Type B pancreatic cell (in vitro differentiated cells): ENCODE measurements at places on chromosomes 1 and 21.
A peak's percentile ranks its signal among the peaks of the same experiment; 100 is the strongest.

- peak overlapping the region; percentile 85 for H3K27ac ChIP-seq
- DNase-seq: no peak
- H3K4me3 ChIP-seq: no peak overlapping the region
- H3K36me3 ChIP-seq: peaks cover 21% of the 10 kb centered on the region
- peaks cover 4% of the 10 kb centered on the region for H3K4me1 ChIP-seq
Observed at GRCh38 chr1:48442864-48443619, 29.0 kb downstream of the SPATA6 start.

- H3K36me3 ChIP-seq: no peaks in the 10 kb centered on the region
- H3K4me3 ChIP-seq: no peak overlapping the region
- H3K27me3 ChIP-seq: no peaks in the 10 kb centered on the region
Observed at GRCh38 chr1:106846656-106847055, 209.8 kb upstream of the PRMT6 start.

GRCh38 chr1:228000416-228000815, 6.4 kb upstream of the WNT3A start:
- no peaks in the 10 kb centered on the region for H3K36me3 ChIP-seq
- no peak overlapping the region for H3K27ac ChIP-seq
- H3K4me3 ChIP-seq: no peak overlapping the region
- no peak for DNase-seq
- no peaks in the 10 kb centered on the region for H3K4me1 ChIP-seq

- no peak overlapping the region for H3K27ac ChIP-seq
- peaks cover 4% of the 10 kb centered on the region for H3K4me1 ChIP-seq
- H3K36me3 ChIP-seq: no peaks in the 10 kb centered on the region
- H3K4me3 ChIP-seq: no peak overlapping the region
Observed at GRCh38 chr1:89962742-89963075, 32.2 kb upstream of the ZNF326 start.

GRCh38 chr1:66575739-66576138, 41.8 kb downstream of the SGIP1 start:
- H3K4me1 ChIP-seq: peaks cover 4% of the 10 kb centered on the region
- no peaks in the 10 kb centered on the region for H3K27me3 ChIP-seq
- H3K27ac ChIP-seq: no peak overlapping the region
- H3K4me3 ChIP-seq: no peak overlapping the region
- no peaks in the 10 kb centered on the region for H3K36me3 ChIP-seq
- DNase-seq: no peak

DNA sequence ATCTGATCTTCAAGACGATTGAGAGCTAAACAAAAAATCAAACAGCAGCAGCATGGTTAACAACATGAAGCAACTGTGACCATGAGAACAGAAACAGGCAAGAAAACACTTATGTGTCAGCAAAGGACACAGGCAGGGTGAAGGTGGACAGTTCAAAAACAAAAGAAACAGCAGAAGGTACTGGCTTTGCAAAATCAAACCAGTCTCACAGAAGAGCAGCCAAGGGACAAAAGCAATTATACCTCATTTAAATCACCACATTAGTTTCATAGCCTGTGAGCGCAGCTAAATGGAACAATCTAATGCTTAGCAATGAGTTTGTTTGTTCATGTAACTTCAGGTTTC, 59.1 kb downstream of the CAPN2 start:
- H3K4me3 ChIP-seq: peak overlapping the region; percentile 42
- H3K36me3 ChIP-seq: peaks cover 39% of the 10 kb centered on the region
- no peak for DNase-seq
- H3K4me1 ChIP-seq: peaks cover 23% of the 10 kb centered on the region

DNA sequence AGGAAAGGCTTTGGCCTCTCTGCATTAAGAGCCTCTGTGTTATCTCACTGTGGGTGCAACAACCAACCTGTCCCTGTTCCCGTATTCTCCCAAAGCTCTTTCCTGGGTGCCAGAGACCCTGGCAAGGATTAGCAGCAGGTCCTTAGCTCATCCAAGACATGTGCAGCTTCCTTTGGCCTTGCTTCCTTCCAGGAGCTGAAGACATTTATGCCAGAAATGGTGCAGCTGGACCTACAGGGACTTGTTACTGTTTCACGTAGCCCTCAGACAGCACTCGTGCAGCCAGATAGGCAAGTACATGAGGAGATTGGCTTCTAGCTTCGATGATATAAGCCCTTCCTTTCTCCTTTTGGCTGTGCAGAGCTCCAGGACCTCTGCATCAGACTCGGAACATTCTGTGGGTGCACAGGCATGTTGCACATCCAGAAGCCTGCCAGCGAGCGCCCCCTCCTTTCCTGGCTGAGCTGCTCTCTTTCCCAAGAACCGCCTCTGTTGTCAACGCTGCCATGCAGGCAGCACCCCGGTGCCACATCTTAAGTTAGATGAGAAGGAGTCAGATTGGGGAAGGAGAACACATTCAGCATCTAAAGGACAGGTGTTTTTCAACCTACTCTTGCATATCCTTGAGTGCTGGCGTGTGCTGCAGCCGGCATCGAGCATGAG, 284.5 kb upstream of the PLXNA2 start:
- H3K36me3 ChIP-seq: no peaks in the 10 kb centered on the region
- peaks cover 49% of the 10 kb centered on the region for H3K4me1 ChIP-seq
- H3K4me3 ChIP-seq: no peak overlapping the region
- DNase-seq: no peak
- H3K27ac ChIP-seq: no peak overlapping the region

DNA sequence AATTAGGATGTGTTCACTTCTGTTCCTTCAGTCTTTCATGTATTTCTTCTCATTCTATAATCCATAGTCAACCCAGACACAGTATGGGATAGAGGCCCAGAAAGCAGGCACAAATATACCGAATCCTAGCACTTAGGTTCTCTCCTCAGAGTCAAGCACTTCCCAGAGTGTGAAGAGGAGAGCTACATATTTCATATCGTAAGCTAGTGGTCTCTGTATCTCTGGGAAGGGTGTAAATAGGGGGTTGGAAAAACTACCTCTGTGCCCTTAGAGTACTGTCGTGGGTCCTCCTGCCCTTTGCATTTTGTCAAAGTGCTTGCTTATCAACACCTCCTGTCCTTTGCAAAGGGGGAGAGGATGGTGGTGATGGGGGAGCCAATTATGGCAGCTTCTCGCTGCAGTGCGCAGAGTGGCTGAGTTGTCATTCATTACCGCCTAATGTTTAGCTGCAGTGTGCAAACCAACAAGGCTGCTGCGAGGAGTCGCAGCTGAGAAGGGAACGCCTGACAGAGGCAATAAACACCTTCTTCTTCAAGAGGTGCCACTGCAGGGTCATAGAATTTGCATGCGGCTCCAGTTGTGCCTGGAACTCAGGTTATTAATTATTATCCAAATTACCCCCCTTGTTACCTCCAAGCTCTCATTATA, 182.7 kb downstream of the NUF2 start:
- H3K27ac ChIP-seq: no peak overlapping the region
- no peaks in the 10 kb centered on the region for H3K27me3 ChIP-seq
- no peaks in the 10 kb centered on the region for H3K36me3 ChIP-seq
- peaks cover 5% of the 10 kb centered on the region for H3K4me1 ChIP-seq
- no peak for DNase-seq

GRCh38 chr1:87213135-87213515, 115.6 kb upstream of the LMO4 start:
- DNase-seq: no peak
- peaks cover 13% of the 10 kb centered on the region for H3K4me1 ChIP-seq
- H3K36me3 ChIP-seq: no peaks in the 10 kb centered on the region
- no peak overlapping the region for H3K27ac ChIP-seq
- no peaks in the 10 kb centered on the region for H3K27me3 ChIP-seq

DNA sequence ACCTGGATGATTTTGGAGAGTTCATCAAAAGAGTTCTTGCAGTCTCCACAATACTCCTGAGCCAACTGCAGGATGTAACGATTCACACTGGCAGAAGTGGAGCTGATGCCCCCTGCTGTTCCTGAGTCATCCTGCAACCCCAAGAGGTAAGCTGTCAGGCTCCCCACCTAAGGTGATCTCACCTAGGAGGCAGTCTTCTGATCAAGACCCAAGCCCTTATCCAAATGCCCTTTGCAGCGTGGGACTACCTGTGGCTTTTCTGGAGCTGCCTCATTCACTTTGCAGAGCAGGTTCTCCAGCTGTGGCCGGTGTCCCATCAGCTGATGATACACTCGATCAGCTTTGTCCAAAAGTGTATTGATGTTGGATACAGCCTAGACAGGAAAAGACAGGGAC, 96.4 kb downstream of the UBR4 start:
- DNase-seq: no peak
- H3K36me3 ChIP-seq: peaks cover 37% of the 10 kb centered on the region
- no peaks in the 10 kb centered on the region for H3K4me1 ChIP-seq
- H3K27ac ChIP-seq: no peak overlapping the region

DNA sequence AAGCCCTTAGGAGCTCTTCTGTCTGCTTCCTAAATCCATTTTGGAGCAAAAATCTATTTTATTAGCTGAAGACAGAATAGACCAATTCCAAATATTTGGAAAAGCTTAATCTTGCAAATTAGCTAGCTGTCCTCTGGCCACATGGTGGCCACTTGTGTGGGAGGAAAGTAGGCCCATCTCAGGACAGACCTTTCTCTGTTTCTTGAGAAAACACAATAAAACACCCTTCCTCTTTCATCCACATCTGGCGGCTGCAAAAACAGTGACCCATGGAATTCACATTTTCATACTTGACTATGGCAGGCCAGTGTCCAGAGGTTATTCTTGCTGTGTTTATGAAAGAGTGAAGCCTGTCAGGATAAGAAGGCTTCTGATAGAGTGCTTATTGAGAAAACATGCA, 275.6 kb downstream of the PLPP3 start:
- no peak overlapping the region for H3K27ac ChIP-seq
- H3K27me3 ChIP-seq: no peaks in the 10 kb centered on the region
- H3K4me1 ChIP-seq: no peaks in the 10 kb centered on the region
- no peak overlapping the region for H3K4me3 ChIP-seq

GRCh38 chr1:51952638-51953037, 37.9 kb downstream of the RAB3B start:
- H3K27ac ChIP-seq: no peak overlapping the region
- peaks cover 3% of the 10 kb centered on the region for H3K27me3 ChIP-seq
- no peak for DNase-seq
- no peaks in the 10 kb centered on the region for H3K4me1 ChIP-seq
- no peaks in the 10 kb centered on the region for H3K36me3 ChIP-seq
- H3K4me3 ChIP-seq: no peak overlapping the region

- H3K4me1 ChIP-seq: peaks cover 12% of the 10 kb centered on the region
- no peaks in the 10 kb centered on the region for H3K36me3 ChIP-seq
- H3K27ac ChIP-seq: no peak overlapping the region
- no peak overlapping the region for H3K4me3 ChIP-seq
- H3K27me3 ChIP-seq: peaks cover 4% of the 10 kb centered on the region
- DNase-seq: no peak
Observed at GRCh38 chr1:14724678-14725077, 126.2 kb downstream of the KAZN start.

DNA sequence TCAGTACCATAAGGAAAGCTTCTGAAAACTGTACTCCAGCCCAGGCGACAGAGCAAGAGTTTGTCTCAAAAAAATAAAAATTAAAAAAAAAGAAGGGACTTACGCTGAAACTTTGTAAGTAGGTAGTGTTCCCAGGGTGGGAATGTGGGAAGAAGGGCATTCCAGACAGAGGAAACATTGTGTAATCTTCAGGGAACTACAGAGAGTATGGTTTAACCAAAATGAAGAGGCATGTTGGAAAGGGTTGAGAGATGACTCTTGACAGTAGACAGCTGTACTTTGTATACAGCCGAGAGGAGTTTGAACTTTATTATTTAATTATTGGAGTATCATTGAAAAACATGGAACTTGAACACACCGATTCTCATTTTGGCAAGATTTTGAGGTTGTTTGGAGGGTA, 43.0 kb downstream of the PPP2R5A start:
- H3K4me3 ChIP-seq: no peak overlapping the region
- H3K27me3 ChIP-seq: no peaks in the 10 kb centered on the region
- DNase-seq: no peak
- no peaks in the 10 kb centered on the region for H3K4me1 ChIP-seq
- no peak overlapping the region for H3K27ac ChIP-seq

- no peak for DNase-seq
- H3K4me3 ChIP-seq: no peak overlapping the region
- H3K4me1 ChIP-seq: no peaks in the 10 kb centered on the region
- H3K36me3 ChIP-seq: no peaks in the 10 kb centered on the region
- H3K27me3 ChIP-seq: no peaks in the 10 kb centered on the region
- H3K27ac ChIP-seq: no peak overlapping the region
Observed at GRCh38 chr21:26332867-26333266, 162.3 kb upstream of the APP start.

DNA sequence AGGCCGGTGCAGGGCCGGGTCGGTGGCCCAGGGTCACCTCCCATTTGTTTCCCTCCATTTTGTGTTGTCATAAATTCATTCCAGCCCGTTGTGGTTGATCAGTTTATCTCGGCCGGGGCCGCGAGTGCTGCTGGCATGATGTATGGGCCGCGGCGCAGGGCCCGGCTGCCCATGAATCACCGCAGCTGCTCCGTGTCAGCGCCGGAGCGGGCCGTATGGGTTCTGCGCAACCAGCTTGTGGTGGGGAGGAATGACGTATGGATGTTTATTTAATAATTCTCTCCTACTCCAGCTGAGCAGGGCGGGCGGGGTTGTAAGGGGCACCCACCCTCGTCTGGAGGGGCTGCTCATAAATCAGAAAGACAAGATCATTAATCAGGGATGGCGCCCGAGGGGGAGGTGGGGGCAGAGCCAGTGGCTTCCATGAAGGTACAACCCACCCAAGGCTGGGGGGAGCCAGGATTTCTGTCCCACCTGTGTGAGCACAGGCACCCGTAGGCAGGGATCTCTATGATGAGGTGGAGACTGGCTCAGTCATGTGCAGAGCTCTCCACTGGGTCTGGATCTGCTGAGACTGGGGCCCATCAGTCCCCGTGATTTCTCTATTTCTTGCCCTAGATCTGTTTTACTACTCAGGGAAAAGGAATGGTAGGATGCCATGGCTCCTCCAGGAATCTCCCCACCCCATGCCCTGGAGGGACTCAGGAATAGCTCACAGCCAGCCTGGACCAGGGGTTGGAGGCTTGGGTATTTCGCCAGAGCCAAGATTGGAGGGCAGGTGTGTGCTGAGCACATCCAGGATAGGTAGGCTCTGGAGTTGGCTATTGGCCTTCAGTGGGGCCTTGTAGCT, 27.8 kb downstream of the TMEM53 start:
- H3K27me3 ChIP-seq: no peaks in the 10 kb centered on the region
- H3K36me3 ChIP-seq: peaks cover 38% of the 10 kb centered on the region
- no peak overlapping the region for H3K27ac ChIP-seq
- DNase-seq: peak; percentile 63
